Activated gamma-delta T cell (primary cell): ENCODE measurements at places on chromosomes 1 and 21.

- no peak for DNase-seq
These were observed 217.6 kb upstream of the SAMSN1 start for GRCh38 chr21:14763695-14764064.

DNA sequence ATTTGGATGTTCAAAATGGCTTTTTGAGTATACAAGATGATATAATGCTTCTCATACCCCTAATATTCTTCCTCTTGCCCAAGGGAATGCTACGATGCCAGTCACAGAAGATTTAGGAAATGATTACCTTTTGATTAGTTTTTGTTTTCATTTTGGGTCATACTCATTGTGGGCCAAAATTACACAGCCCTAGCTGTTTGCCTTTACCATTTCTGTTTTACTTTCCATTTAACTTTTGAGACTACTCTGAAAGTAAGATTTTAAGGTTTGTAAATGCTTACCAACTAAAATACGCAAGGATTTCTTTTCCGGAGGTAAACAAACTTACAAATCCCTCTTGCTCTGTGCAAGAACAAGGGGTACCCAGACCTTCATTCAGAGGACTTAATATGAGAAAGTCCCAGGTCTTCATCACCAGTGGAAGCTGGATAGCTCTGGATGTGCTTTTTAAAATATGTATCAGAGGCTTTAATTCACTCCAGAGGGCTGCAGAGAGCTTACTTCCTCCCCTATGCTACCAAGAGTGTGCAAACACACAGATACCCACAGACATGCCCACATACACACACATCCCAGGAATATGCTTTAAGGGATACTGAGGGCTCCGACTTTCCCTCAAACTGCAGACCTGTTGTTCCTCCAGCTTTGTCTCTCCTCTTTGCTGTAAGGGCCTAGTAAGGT lies 631.4 kb downstream of the SMYD3 start:
- DNase-seq, result no peak

- no peak for DNase-seq
These were observed 371.7 kb downstream of the PTPRC start for GRCh38 chr1:199010492-199010891.

- DNase-seq, result no peak
These were observed 333.4 kb downstream of the CHRM3 start for GRCh38 chr1:239719642-239720258.

- DNase-seq, result peak; percentile 38
These were observed at the start of gene MCOLN2 for GRCh38 chr1:84996846-84997666. MCOLN2 (minus strand) TSS chr1:84997113; CDS start chr1:84996872, 241 bp downstream.

DNA sequence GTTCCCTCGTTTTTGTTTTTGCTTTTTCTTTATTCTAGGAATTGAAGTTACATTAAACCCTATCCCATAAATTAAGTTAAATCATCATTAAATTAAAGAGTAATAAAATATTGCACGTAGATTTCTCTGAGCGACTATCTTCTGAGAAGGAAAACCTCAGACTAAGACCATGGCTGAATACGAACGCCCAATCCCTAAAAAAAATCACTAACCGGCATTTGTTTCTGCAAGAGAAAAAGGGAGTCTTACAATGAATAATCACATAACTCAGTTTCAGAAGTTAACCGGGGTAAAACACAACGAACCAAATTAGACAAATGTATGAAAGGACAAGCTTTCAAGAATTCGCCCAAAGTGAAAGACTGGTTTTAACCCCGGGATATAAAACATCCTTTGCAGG lies 1.3 kb downstream of the PIK3R3 start:
- no peak for DNase-seq

DNA sequence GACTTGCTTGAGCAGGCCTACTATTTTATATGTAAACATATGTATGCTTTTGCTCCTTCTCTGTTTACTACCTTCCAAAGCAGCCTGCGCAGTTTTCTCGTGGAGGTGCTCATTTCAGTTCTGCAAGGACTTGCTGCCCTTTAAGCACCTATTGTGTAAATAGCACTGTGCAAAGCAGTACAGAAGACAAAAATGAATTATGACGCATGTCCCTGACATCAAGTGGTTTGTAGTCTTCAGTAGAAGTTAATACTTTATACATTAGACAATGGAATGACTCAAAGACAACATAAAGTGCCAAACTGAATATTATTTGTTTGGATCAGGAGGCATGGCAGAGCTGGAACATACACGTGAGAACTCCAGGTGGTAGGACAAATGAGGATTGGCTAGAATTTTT lies 611.7 kb downstream of the LMO4 start:
- no peak for DNase-seq

- no peak for DNase-seq
These were observed 9.2 kb downstream of the LBR start for GRCh38 chr1:225418598-225418997.

GRCh38 chr1:7491109-7491817 lies 279.8 kb upstream of the VAMP3 start:
- DNase-seq, result no peak

DNA sequence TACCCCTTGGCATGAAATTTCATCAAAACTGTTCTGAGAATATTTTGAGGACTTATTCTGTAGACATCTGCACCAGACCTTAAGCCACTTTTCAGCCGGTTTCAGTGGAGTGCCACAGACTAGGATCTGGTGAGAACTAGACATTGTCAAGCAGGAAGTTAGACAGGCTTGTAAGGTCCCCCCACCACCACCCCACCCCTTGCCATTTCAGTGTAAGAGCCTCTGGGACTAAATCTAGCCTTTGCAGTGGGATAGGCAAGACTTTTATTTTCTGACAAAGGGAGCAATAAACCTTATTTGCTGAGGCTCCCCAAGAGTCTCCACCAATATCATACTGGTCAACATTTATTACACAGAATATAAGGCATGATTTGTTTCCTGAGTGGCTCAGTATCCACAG lies 77.9 kb upstream of the EXO1 start:
- DNase-seq, result no peak

DNA sequence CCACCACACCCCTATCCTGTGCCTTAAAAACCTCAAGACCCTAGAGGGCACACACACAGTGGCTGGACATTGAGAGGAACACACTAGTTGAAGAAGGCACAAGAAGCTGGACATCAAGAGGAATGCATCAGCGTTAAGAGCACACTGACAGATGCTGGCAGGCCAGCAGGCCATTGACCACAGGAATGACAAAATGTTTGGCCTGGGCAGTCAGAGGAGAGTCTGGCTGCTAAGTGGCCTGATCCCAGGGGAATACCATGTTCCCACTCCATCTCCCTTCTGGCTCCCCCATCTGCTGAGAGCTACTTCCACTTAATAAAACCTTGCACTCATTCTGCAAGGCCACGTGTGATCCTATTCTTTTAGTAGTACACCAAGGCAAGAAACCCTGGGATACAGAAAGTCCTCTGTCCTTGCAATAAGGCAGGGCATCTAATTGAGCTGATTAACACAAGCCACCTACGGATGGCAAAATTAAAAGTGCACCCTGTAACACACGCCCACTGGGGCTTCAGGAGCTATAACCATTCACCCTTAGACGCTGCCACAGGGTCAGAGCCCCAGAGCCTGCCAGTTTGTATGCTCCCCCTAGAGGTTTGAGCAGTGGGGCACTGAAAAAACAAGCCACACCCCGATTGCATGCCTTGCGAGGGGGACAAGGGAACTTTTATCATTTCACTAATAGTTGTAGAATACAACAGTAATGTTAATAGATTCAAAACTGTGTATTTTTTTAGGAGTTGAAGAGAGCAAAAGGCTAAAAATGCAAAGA lies 1216.1 kb upstream of the NCAM2 start:
- no peak for DNase-seq

GRCh38 chr1:20322081-20322824 lies 31.6 kb downstream of the VWA5B1 start:
- DNase-seq, result no peak

DNA sequence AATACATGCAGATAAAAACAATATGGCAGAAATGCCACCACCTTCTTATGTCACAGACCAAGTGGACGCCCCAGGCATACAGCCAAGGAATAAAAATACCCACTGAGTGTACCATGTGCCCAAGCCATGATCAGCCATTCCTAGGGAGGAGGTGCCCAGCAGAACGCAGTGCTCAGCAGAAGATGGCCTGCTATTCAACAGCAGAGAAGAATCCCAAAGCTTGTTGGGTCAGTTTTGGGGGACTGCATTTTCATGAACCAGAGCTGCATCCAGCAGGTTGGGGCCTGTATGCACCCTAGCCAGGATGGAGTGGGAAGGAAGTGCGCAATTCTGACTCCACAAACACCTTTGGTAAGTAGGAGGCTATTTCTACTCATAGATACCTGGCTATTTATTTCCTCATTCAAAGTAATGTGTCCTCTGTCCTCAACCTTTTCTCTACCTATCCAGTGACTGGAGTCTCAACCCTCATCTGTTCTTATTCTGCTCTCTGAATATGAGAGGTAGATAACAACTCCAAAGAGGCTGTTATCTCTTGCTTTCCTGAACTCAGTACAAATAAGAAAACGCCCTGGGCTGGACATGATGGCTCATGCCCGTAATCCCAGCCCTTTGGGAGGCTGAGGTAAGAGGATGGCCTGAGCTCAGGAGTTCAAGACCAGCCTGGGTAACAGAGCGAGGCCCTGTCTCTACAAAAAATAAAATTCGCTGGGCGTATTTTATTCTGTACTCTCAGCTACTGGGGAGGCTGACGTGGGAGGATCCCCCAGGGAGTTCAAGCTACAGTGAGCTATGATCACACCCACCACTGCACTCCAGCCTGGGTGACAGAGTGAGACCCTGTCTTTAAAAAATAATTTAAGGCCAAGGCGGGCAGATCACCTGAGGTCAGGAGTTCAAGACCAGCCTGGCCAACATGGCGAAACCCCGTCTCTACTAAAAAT lies 2.5 kb upstream of the PLEKHM2 start:
- no peak for DNase-seq

- DNase-seq, result no peak
These were observed 70.0 kb downstream of the IL23R start for GRCh38 chr1:67236277-67236676.

DNA sequence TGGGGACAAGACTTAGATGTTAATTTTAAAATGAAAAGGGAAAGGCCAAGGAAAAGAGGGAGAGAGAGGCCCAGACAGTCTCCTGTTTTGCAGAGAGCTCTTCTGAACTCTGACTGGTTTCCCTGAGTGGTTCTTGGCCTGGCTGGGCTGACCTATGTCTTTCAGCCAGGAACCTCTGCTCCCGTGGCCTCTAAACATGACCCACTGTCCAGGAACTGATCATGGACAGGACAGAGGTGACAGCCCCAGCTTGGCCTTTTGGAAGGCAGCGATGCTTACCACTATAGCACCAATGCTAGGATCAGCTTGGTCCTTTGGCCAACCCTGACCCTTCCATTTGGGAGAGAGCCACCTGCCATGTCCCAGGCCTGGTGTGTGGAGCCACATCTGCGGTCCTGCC lies 55.2 kb downstream of the PRDM16 start:
- no peak for DNase-seq

GRCh38 chr1:22557341-22557950 lies 5.8 kb upstream of the EPHA8 start:
- no peak for DNase-seq
